ENCODE measurements at places on chromosomes 12 and 14. TPM values are rescaled to one million over a fixed set of nuclear protein-coding genes. Genes with fewer than 3 reads are reported as not detected.

IL31 gene
- total RNA-seq = not detected

TBC1D30 gene
- 3.3 TPM for total RNA-seq

SLC10A1 gene
- total RNA-seq = not detected

DNA sequence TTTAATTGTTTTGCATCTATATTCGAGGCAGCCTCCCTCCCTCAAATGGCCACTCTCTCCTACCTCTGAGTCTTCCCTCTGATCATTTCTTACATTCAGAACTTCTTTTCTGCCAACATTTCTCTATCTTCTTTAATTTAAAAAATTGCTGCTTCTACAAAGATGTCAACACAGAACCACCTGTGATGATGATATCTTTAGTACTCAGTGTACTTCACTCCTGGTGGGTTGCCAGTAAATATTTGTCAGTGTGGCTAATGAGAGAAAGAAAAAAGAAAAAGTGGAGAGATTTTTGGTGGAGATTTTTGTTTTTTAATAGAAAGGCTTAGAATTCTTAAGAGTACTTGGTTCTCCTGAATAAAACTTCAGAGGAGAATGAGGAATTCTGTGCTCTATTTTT lies 8.1 kb downstream of the RIC8B start:
- H3K27me3 ChIP-seq = no peaks in the 10 kb centered on the region
- no peaks in the 10 kb centered on the region for H3K36me3 ChIP-seq
- H3K4me3 ChIP-seq = no peak overlapping the region
- no peak overlapping the region for H3K27ac ChIP-seq
- no peak for DNase-seq

GRCh38 chr12:2291947-2292346 lies 239.2 kb downstream of the CACNA1C start:
- H3K27me3 ChIP-seq = no peaks in the 10 kb centered on the region
- no peak overlapping the region for H3K27ac ChIP-seq
- no peak overlapping the region for H3K4me3 ChIP-seq
- no peak for DNase-seq
- H3K36me3 ChIP-seq = no peaks in the 10 kb centered on the region

DNA sequence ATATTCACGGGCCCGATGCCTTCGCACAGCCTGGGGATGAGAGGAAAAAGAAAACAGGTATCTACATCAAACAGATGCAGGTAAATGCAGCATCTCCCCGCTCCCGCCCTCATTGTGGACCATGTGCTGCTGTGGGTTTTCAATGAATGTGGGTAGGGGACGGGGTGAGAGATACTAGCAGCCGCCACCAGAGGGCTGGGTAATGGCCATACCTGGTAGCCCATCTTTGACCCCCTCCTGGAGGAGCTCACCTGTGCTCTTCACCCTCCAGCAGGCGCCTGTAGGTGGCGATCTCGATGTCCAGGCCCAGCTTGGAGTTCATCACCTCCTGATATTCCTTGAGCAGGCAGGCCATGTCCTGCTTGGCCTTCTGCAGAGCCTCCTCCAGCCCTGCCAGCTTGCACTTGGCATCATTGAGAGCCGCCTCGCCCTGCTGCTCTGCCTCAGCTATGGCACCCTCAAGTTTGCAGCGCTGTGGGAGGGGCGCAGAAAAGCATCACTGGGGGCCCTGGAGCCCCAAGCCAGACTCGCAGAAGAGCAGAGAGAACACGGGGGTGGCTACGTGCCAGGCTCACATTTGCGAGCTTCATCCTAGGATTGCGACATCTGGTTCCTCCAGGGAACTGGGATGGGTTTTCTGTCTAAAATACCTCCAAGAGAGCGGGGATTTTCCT lies 10.2 kb downstream of the KRT82 start:
- H3K27ac ChIP-seq = no peak overlapping the region
- H3K4me1 ChIP-seq = no peaks in the 10 kb centered on the region
- H3K36me3 ChIP-seq = no peaks in the 10 kb centered on the region
- no peak overlapping the region for H3K4me3 ChIP-seq
- H3K27me3 ChIP-seq = no peaks in the 10 kb centered on the region
- DNase-seq = no peak

- no peak for DNase-seq
- no peaks in the 10 kb centered on the region for H3K36me3 ChIP-seq
- H3K4me3 ChIP-seq = no peak overlapping the region
- no peaks in the 10 kb centered on the region for H3K27me3 ChIP-seq
Measured at GRCh38 chr12:94595152-94595551, 55.2 kb downstream of the TMCC3 start.

DNA sequence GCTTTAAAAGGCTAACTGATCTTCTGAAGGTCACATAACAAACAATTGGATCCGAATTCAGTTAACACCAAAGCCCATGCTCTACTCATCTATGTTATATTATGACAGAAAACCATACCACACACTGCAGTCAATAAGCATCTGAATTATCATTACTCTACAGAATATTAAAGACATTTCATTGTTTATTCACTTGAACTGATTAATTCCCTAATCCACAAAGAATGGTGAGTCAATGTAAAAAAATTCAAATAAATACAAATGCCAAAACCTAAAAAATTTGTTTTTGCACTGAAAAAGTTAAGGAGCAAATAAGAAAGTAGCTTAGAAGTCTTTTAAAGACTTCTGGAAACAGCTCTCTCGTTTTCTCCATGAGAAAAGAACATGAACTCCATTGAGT lies 13.7 kb downstream of the NID2 start:
- no peaks in the 10 kb centered on the region for H3K36me3 ChIP-seq
- H3K4me3 ChIP-seq = no peak overlapping the region
- no peak overlapping the region for H3K27ac ChIP-seq
- no peaks in the 10 kb centered on the region for H3K27me3 ChIP-seq
- no peak for DNase-seq

Data from adrenal gland (tissue), 19 donors.